ENCODE measurements at places on chromosomes 3 and 15.
A peak's percentile ranks its signal among the peaks of the same experiment; 100 is the strongest.

DNA sequence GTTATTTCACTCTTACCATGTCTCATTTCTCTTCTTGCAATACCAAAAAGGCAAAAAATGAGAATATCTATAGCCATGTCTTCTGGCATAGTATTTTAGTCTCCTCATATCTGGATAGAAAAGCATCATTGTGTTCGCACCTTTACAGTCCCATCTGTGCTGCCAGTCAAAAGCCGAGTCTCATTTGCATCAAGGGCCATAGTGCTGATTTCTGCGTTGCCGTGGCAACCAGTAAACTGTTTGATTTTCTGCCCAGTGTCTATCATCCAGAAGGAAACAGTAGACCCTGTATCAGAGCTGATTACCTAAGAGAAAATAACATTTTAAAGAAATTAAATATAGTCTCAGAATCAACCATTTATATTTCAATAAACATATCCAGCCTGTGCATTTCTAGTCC is 86.1 kb upstream of the SERPINI2 start:
- no peak for DNase-seq

GRCh38 chr15:42092398-42093318 is 1.7 kb downstream of the PLA2G4D start:
- peak; percentile 80 for DNase-seq

- peak; percentile 73 for DNase-seq
These were observed at the start of gene CHSY1 for GRCh38 chr15:101251830-101252820. Gene CHSY1 (minus strand): TSS chr15:101252048. CDS start chr15:101251456, 592 bp downstream.

DNA sequence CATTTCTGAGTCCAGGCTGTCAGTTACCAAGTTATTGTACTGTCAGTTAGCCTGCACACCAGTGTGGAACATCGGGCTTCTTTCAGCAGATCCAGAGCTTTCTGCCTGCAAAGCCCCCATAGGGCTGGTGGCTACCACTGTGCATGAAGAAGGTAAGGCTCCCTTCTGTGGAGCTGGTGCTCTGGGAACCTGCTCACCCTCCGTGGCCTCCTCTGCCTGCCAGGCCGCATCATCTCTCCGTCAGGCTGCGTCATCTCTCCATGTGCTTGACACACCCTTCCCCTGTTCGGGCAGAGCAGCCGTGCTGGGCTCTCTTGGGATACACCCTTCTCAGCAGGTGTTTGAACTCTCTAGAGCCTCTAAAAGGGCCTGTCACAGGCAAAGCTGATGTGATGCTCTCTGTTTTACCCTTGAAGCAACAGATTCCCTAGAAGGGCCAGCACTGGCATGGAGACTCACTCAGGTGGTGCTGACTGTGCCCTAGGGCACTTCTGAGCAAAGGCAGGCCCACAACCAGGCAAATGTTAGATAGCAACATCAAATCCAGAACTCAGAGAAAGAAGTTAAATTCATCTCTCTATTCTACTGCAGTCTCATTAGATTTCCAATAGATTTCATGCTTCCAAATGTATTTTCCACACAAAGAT is 261.1 kb downstream of the EPHB1 start:
- no peak for DNase-seq

DNA sequence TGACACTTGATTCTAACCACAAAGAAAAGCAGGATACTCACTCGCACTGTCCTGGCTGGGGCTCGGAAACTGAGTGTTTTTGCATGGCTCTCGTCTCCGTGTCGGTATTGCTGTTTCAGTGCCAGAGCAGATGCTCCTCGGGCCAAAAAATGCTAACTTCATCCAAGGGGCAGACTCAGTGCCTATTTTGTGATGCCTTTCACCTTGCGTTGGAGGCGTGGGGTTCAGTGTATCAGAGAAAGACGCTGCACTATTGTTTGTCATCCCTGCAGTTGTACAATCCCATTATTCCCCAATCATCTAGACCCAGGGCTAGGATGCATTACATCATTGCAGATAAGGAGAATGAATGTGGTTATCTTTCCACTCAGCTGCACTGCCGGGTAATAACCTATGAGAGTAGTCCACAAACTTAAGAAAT is 1.4 kb downstream of the CACNA2D3 start:
- DNase-seq: no peak

GRCh38 chr3:194279101-194279500 is 72.0 kb downstream of the CPN2 start:
- DNase-seq: no peak

- DNase-seq: no peak
These were observed 21.3 kb downstream of the CLK3 start for GRCh38 chr15:74636984-74637383.

- no peak for DNase-seq
These were observed 40.0 kb downstream of the TKT start for GRCh38 chr3:53215816-53216215.

GRCh38 chr15:41416128-41416741 is 660 bp upstream of the RTF1 start:
- no peak for DNase-seq

- no peak for DNase-seq
These were observed 197.6 kb downstream of the THSD4 start for GRCh38 chr15:71312731-71313460.

DNA sequence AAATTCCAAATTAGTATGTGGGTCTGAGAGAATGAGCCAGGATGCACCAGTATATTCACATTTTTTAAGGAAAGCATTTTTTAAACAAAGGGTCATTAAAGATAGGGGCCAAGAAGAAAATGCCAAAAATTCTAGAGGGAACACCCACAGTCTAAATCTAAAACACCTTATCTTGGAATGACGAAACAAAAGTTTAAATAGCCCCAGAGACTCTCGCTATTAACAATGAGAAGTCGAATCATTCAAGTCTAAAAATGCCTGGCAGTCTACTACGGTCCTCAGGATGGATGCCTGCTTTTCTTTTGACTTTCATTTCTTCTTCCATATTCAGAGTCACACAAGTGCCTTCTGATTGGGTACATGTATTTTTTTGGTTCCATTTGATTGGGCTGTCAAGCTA is 66.3 kb downstream of the SSUH2 start:
- DNase-seq: no peak

- no peak for DNase-seq
These were observed 65.4 kb downstream of the AQP9 start for GRCh38 chr15:58203537-58203936.

DNA sequence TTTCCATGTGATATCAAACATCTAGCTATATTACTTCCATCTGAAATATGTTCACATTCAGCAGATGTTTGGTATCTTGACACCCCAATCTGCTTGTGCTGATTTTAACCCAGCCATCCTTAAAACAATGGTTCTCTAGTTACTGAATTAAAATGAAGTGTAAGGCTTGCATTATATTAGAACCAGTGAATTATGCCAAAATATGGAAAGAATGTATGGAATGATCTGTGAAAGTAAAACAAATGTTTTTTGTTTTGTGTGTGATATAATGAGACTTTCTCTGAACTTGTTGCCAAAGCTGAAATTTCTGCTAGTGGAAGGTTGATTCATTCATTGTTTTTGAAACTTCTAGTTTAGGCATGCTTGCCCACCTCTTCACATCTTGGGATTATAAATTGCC is 317.1 kb downstream of the MEX3B start:
- DNase-seq: no peak

DNA sequence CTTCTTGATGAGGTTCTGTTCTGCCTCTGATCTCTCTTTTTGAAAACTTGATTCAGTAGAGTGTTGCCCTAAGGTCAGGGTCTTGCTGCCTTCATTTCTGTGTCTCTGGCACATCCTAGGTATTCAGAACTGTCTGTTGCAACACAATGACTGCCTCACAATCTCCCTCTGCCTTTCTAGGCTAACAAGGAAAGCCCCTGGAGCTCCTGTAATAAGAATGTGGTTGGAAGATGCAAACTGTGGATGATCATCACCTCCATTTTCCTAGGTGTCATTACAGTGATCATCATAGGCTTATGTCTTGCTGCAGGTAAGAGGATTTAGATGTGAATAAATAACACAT is 7.0 kb downstream of the C3orf52 start:
- no peak for DNase-seq

- peak; percentile 11 for DNase-seq
These were observed at the start of gene PAQR5 for GRCh38 chr15:69298697-69299441. Gene PAQR5 (plus strand): TSS chr15:69298912. CDS start chr15:69360081, 61,169 bp downstream.
